ENCODE measurements at places on chromosomes 2 and 18. TPM values are rescaled to one million over a fixed set of nuclear protein-coding genes. Genes with fewer than 3 reads are reported as not detected.

CROCC2 gene
- total RNA-seq, result not detected

KCNF1 gene
- total RNA-seq, result 5.6 TPM

DLGAP1 gene
- total RNA-seq, result 78.1 TPM

UPP2 gene
- 0.27 TPM for total RNA-seq

B3GNT7 gene
- 1.2 TPM for total RNA-seq

LHCGR gene
- total RNA-seq, result 1.5 TPM

- DNase-seq, result no peak
Observed at GRCh38 chr2:227921648-227922047, 50.2 kb downstream of the DAW1 start.

GRCh38 chr2:45763255-45763654 is 111.8 kb downstream of the PRKCE start:
- no peak for DNase-seq

DNA sequence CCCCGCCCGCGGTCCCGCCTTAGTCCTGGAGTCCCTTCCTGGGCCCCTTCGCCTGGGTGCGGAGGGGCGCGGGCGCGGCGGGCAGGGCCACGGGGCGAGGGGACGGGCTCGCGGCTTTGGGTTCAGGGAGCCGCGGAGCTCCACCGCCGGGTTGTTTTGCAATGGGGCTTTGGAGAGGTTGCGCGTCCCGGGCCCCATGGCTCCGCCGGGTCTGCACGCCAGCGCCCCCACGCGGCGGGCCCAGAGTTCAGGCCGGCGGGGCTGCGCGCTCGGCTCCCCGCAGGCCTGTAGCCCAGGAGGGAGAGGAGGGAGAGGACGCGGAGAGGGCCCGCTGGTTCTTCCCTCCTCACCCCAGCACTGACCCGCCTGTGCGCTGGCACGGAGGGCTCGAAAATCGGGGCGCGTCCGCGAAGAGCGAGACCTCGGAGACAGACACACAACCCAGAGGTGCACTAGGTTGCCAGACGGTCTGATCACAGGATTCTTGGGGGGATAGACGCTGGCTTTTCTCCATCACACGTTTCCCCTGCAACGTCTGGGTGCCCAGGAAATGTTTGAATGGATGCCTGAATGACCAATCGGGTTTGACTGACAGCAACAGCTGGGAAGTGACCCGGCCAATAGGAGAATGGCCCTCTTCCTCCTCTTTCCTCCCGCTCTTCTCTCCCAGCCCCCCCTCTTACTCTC is 4.9 kb upstream of the SIX2 start:
- DNase-seq, result no peak

- DNase-seq, result no peak
Observed at GRCh38 chr2:30757749-30758148, 49.5 kb downstream of the CAPN13 start.

GRCh38 chr2:54048117-54048785 is 67.2 kb upstream of the ACYP2 start:
- no peak for DNase-seq

DNA sequence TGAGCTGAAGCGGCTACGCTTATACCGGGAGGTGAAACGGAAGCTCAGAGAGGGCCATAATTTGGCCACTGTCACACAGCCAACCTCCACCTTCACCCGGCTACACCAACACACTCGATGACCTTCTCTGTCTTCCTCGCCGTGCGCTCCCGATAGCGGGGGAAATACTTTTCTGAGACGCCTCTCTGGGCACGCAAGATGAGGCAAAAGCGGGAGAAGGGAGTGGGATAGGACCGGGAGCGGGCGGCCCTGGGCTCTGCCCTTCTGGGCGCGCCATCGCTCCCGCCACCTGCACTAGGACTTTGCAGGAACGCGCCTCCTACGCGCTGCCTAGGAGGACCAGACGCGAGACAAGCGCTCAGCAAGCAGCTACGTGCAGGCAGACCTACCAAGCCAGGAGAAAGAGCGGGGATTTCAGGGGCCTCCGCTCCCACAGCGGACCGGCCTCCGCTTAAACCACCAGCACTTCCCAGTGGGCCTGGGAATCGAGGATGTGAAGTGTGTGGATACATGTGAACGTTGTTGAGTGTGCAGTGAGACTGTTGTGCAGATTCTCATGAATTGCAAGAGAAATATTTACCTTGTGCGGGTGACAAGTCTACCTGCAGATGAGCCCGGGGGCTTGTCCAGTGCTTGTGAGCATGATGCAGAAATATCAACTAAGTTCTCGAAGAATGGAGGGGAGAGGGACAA is 11.4 kb downstream of the SIX3 start:
- DNase-seq, result no peak

- no peak for DNase-seq
Observed at GRCh38 chr2:215436705-215437565, 1.1 kb upstream of the FN1 start.

GRCh38 chr2:98508709-98509066 is 64.0 kb downstream of the INPP4A start:
- DNase-seq, result no peak

GRCh38 chr18:12836551-12836950 is 47.5 kb downstream of the PTPN2 start:
- DNase-seq, result no peak

DNA sequence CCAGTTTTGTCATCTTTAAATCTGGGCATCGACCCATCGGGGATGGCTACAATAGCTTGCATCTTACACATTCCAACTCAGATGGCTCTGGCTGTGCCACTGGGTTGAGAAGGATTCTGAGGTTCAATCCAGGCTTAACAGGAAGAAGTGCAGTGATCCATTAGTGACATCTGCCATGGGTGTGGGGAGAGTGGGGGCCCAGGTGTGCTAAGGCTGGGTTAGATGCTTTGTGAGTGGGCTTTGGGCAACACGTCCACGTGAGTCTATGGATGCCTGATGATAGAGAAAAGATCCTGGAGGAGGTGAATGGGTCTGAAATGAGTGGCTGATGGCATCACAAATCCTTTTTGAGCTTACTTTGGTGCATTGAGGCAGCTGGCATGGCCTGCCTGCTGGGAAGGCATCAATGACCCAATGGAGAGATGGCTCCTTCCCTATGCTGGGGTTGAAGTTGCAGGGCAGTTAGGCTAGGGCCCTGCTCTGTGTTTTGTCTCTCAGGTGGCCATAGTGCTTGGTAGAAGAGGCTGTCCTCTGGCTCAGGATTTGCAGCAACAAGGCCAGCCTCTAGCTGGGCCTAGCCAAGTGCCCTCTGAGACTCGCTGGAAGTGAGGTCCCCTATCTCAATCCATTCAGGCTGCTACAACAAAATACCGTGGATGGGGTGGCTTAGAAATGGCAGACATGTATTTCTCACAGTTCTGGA is 56.7 kb downstream of the HS1BP3 start:
- DNase-seq, result no peak

- DNase-seq, result no peak
Observed at GRCh38 chr2:34266908-34267697, 668.0 kb upstream of the FAM98A start.

- DNase-seq, result peak; percentile 27
Observed at GRCh38 chr18:44826418-44827259, 146.0 kb downstream of the SETBP1 start.
